EL (cell line): ENCODE measurements at places on chromosomes 7 and 10.

DNA sequence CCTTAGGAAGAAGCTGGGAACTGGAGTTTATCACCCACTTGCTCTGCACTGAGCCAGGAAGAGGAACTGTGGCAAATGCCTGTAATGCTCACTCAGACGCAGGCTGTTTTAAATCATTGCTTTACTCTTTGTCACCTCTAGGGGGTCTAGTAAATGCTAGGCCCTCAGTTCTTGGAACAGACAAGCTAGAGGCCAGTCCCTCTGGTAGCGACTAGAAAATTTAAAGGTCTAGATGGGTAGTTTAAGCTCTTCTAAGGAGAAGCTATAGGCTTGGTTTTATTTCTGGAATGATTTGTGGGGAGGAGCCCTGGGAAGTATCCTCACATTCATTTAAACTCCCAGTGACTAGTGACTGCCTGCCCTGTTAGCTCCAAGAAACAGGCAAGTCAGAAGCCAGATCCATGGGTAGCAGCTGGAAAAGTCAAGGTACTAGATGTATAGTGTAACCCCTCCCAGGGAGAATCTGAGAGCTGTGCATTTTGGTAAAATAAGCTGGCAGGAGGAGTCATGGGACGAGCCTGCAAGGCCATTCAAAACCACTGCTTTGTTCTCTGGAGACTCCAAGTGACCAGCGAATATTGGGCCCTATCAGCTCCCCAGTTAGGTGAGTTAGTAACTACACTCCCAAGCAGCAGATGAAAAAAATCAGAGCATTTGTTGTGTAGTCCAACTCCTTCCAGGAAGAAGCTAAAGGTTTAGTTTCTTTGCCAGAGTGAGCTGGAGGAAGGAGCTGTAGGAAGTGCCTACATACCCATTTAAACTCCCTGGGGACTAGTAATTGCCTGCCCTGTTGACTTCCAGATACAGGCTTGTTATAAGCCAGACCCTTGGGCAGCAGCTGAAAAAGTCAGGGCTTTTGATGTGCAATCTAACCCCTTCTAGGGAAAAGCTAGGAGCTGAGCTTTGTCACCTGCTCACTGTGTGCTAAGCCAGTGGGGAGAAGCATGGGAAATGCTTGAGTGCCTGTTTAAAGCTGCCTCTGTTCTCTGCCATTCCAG lies 68.9 kb downstream of the DYNC1I1 start:
- peak; percentile 15 for DNase-seq

- no peak for DNase-seq
Measured at GRCh38 chr7:153413540-153414287, 638.5 kb upstream of the DPP6 start.

GRCh38 chr10:93268021-93268420 lies 194.3 kb downstream of the CYP26A1 start:
- no peak for DNase-seq

DNA sequence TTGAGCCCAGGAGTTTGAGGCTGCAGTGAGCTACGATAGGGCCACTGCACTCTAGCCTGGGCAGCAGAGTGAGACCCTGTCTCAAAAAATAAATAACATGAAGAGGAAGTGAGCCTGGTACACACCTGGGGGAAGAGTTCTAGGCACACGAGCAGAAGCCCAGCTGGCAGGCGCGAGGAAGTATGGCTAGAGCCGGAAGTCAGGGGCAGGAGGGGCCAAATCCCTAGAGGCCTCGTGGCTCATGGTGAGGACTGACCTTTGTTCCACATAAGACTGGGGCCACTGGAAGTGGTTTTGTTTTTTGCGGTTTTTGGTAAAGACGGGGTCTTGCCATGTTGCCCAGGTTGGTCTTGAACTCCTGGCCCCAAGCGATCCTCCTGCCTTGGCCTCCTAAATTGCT lies 117.6 kb downstream of the HIP1 start:
- no peak for DNase-seq

- no peak for DNase-seq
Measured at GRCh38 chr10:3756360-3756740, 28.7 kb downstream of the KLF6 start.

GRCh38 chr10:123147635-123148413 lies at the start of gene HMX2:
TSS of gene HMX2 (plus strand) at chr10:123148136. CDS start at chr10:123148379, 243 bp downstream.
- DNase-seq: no peak

- no peak for DNase-seq
Measured at GRCh38 chr10:24708081-24708480, 15.6 kb downstream of the ARHGAP21 start.

GRCh38 chr10:75250934-75251333 lies 15.2 kb upstream of the COMTD1 start:
- DNase-seq: peak; percentile 34

DNA sequence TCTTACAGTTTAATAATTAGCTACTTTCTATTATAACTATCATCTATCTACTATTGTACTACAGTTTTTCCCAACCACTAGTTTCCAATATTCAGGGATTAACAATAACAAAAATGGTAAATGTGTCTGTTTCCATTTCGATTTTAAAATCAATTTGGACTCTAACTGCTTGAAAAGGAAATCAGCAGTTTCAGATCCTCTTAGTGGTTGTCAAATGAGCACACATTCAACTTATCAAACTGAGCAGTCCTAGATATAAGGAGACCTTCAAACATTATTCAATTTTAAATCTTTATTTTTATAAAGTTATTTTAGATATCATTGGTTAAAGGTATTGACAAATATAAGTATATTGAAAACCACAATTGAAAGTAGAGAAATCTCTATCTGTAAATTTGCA lies 46.8 kb upstream of the CD36 start:
- no peak for DNase-seq

GRCh38 chr10:7082967-7083366 lies 327.9 kb downstream of the SFMBT2 start:
- DNase-seq: no peak

DNA sequence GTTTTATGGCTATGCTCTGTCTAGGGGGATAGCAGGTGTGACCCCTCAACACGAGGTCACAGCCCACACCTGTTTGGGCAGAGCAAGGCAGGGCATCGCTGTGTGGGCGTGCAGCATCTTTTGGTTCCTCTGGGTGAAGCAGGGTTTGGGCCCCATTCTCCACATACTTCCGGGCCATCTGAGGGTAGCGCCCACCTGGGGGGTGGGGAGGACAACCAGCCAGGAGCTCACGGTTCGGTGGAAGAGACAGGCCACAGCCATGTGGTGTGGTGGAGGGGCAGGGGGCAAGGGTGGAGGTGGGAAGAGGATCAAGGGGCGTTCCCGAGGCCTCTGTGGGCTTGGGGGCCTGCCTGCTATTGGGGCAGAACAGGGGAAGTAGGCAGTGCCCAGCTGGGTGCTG lies 2.4 kb downstream of the SH2B2 start:
- no peak for DNase-seq

DNA sequence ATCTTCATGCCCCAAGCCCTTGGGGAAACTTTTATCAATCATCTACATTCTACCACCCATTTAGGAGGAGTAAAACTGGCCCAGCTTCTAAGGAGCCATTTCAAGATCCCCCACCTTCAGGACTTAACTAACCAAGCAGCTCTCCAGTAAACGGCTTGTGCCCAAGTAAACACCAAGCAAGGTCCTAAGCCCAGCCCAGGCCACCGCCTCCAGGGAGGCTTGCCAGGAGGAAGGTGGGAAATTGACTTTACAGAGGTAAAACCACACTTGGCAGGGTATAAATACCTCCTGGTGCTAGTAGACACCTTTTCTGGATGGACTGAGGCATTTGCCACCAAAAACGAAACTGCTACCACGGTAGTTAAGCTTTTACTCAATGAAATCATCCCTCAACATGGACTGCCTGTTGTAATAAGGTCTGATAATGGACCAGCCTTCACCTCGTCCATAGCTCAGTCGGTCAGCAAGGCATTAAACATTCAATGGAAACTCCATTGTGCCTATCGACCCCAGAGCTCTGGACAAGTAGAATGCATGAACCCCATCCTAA lies 5.6 kb downstream of the AKR1B15 start:
- no peak for DNase-seq

- no peak for DNase-seq
Measured at GRCh38 chr10:73884017-73884416, 9.7 kb upstream of the CAMK2G start.

DNA sequence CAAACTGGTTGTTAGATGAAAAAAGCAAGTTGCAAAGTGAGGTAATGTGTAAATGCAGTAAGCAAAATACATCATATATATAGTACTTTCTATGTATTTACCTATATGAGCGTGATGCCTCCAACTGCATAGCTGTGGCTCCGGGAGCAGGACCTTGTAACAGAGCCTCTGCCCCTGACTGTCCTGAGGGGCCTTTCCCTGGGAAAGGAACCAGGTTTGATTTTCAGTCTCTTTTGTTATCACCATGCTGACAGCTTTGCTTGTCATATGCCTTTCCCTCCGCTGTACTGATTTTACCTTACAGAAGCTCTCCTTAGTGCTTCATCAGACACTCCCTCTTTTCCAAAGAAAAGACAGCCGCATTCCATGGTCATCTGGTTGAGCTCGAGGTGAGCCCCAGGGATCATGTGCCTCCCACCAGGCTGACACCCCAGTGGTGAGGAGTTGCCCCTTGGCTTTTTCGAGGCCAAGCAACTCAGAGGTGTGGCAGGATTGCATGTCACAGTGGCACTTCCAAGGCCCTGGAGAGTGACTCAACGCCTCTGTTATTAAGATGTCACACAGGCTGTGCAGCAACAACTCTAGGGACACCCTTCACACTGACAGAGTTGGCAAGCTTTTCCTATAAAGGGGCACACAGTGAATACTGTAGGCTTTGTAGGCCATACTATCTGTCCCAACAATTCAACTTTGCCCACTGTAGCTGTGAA lies 78.9 kb downstream of the ALOX5 start:
- no peak for DNase-seq

DNA sequence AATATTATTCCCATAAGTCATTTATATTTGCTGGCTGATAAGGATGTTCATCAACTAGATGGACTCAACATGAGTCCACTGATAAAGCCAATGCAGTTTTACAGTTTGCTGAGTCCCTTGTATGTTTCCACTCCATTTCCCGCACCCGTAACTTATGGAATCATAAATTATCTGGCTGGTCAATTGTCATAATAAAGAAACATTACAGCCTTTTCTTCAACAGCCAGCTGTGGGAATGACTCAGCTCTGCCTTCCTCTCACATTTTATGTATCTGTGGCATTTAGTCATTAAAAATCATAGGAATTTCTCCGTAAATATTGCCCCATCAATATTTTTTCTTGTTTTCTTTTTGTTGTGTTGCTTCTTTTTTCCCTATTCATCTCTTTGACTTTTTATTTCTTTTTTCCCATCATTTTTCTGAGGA lies 22.3 kb upstream of the TMEM26 start:
- DNase-seq: peak; percentile 81

DNA sequence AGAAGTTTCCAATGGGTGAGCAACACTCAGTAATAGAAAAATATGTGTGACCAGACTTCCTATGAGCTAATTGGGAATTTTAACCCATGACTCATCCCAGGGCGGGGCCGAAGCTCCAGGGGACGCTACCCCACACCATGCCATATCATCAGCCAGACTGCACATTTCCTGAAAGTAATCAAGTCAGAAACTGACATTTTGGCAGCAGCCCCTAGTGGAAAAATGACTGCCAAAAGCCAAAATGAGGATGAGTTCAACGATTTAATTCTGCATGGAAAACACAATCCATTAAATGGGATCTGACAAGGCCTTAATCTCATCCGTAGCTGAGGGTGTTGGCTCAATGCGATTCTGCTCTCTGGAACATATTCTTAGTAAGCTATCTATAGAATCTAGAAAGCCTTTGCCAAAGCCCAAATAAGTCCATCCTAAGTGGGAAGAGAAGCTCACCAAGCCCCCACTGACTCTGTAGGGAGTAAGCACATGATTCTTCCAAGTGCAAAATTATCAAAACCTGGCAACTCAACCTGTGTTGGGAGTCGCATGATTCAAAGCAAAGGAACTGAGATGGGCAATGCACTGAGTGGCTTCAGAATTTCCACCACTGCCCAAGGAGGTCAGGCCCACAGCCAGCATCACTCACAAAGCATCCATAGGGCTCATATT lies 93.1 kb upstream of the PDE1C start:
- DNase-seq: peak; percentile 98

DNA sequence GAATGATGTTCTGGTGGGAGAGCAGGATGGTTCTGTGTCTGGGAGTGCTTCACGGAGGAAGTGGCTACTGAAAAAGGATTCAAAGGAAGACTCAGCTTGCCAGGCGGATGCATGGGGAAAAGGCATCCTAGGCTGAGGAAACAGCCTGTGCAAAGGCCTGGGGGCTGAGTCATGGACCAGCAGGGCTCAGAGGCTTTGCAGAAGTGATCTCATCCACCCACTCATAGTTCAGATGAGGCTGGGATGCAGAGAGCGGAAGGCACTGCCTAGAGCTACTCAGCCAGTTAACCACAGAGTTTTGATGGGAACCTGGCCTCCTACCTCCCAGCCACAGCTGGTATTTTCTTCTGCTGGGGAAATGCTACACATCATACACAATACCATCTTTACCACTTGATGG lies 15.8 kb upstream of the ADAMTS14 start:
- DNase-seq: peak; percentile 100

- DNase-seq: no peak
Measured at GRCh38 chr7:101532400-101533102, 96.5 kb downstream of the MYL10 start.
